Left kidney (tissue), 8 donors: ENCODE measurements at places on chromosomes 3 and 15.

DNA sequence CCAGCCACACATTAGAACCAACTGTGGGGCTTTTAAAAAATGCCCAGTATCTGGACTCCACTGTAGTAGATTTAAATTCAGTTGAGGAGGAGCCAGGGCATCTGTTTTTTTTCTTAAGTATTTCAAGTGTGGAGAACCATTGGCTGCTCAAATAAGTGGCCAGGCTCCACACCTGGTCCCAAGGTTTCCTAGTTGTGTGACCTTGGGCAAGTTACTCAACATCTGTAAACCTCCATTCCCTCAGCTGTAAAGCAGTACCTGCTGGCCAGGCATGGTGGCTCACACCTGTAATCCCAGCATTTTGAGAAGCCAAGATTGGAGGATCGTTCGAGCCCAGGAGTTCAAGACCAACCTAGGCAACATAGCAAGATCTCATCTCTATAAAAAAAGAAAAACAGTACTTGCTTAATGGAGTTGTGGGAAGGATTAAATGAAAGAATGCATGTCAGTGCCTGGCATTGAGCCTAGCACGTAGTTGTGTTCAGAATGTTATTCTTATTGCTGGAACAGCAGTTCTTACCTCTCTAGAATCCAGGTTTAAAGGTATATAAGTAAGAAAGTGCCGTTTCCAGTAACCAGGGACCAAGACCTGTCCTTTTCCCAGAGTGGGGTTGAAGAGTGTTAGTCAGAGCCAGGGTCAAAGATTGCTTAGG is 2.0 kb downstream of the PPP1R14D start:
- DNase-seq: no peak

DNA sequence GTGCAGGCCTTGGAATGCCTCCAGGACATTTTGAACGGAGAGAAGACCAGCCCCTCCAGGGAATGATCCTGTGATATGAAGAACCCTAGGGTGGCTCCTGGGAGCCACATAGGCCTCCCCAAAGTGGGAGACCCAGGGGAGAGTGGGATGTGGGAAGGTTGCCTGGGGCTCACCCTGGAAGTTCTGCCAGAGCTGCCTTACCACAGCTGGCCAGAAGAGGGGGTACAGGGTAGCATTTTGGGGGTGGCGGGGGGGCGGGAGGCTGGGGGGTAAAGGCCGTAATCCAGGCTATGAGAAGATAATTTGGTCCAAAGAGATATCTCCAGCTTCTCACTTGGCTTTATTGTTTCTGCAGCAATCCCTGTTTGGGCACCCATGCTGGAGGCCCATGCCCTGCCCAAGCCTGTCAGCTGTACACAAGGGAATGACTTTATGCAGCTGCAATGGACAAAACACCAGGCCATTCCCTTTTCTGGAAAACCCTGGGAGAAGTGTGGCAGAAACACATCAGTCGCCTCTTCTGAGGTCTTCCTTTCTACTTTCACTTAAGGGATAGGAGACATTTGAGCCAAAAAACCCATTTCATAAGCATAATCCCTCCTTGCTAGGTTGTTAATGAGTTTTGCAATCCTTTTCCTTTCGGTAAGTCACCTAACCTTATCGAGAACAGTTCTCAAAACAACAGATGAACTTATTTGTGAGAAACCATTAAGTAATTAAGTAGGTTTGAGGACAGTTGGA is 11.0 kb upstream of the MUSTN1 start:
- no peak for DNase-seq

GRCh38 chr3:186152889-186153292 is 44.0 kb upstream of the ETV5 start:
- no peak for DNase-seq

- DNase-seq: no peak
Measured at GRCh38 chr3:195059471-195060216, 211.3 kb downstream of the XXYLT1 start.

DNA sequence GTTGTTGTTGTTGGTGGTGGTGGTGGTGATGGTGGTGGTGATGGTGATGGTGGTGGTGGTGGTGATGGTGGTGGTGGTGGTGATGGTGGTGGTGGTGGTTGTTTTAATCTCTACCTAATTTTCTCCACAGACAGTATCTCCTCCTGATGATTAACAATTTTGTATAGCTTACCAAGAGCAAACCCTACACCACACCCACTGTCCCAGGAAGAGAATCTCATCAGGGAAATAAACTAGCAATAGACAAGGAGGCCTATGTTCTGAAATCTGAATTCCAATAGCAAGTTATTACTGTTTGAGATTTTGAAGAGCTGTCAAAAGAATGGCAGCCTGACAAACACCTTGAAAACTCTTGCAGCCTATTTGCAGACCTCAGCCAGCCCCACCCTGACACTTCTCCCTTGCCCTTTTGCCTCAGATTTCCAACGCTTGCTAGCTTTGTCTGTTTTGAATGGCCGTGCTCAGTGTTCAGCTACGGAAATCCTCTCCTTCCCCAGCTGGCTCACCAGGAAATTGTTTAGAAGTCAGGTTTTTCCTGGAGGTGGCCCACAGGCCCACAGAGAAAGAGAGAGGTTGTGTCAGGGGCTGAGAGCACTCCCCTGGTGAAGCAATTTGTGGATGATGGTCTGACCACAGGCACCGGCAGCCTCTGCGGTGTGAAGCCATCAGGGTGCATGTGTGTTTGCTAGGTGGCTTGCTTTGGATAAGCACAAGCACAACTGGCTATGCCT is 101.6 kb downstream of the MAGI1 start:
- no peak for DNase-seq

- DNase-seq: no peak
Measured at GRCh38 chr15:83610901-83611685, 42.8 kb upstream of the ADAMTSL3 start.

- no peak for DNase-seq
Measured at GRCh38 chr3:183260167-183260904, 7.3 kb downstream of the B3GNT5 start.

GRCh38 chr15:96369825-96370621 is 39.5 kb downstream of the NR2F2 start:
- DNase-seq: no peak

DNA sequence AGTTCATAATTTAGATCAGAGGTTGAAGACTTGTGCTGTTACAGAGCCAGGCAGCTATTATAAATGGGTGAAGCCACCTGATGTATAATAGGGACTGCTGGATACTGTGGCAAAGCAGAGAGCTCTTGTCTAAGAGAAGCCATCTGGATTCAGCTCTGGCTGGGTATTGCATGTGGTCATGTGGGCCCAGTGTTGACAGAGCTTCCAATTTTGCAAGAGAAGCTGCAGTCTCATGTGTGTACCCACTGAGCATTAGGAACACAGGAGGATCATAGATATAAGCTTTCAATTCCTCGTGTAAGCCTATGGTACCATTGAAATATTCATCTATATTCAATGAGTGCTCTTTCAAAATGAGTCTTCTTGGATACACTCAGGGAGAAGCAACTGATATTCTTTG is 303.9 kb upstream of the SLCO3A1 start:
- DNase-seq: no peak

DNA sequence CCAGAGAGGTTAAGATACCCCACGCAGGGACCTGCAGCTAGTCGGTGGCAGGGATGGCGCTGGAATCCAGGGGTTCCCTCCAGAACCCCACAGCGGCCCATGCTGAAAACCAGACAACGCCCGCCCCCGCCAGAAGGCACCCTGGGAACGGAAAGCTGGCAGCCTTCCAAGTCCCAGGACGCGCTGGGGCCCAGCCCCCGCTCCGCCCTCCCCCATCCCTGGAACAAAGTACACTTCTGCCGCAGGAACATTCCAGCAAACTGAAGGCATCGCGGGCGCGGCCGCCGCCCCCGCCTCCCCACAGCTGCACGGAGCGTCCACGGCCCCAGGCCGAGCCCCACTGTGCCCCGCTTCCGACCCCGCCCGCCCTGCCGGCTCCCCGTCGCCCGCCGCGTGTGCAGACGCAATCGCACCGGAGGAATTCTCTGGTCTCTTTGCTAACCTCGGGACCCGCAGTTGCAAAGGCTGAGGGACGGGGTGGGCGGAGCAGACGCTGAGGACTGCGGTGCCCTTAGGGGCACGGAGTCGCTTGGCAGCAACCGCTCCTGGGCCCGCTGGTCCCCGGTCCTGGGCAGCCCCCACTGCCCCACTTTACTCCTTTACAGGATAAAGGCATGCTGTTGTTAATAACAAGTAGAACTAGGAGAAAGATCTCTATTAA is 44.8 kb upstream of the RNU6-1 start:
- peak; percentile 82 for DNase-seq

GRCh38 chr15:26772154-26773066 is at the start of gene GABRB3:
TSS of gene GABRB3 (minus strand) at chr15:26773066.
- DNase-seq: no peak

GRCh38 chr3:69542805-69543429 is 157.0 kb upstream of the FRMD4B start:
- DNase-seq: no peak
